Activated naive CD4-positive, alpha-beta T cell treated with anti-CD3 and anti-CD28 coated beads, Interleukin-2, amount 10 ng/mL, durations not matched to agents 7 days and 5 days (primary cell): ENCODE measurements at places on chromosomes 2 and 18.

DNA sequence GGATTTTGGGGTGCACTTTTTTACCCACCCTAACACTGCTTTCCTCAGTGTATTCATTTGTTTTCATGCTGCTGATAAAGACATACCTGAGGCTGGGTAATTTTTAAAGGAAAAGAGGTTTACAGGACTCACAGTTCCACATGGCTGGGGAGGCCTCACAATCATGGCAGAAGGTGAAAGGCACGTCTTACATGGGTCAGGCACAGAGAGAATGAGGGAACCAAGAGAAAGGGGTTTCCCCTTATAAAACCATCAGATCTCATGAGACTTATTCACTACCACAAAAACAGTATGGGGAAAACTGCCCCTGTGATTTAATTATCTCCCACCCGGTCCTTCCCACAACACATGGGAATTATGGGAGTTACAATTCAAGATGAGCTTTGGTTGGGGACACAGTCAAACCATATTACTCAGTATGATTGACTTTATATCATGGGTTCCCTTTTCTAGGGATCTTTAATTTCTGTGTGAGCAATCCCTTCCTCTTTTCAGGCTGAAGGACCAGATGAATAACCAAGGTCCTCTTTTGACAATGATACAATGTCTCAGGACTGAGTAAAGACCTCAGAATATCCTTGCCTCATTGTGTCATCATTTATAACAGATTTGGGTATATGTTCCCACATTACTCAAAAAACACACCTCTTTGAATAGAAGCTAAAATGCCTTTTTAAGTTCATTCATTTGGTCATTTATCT, 100.1 kb upstream of the TRIB2 start:
- H3K4me1 ChIP-seq, result peaks cover 15% of the 10 kb centered on the region
- peaks cover 5% of the 10 kb centered on the region for H3K36me3 ChIP-seq
- H3K27ac ChIP-seq, result no peak overlapping the region
- peaks cover 5% of the 10 kb centered on the region for H3K27me3 ChIP-seq

DNA sequence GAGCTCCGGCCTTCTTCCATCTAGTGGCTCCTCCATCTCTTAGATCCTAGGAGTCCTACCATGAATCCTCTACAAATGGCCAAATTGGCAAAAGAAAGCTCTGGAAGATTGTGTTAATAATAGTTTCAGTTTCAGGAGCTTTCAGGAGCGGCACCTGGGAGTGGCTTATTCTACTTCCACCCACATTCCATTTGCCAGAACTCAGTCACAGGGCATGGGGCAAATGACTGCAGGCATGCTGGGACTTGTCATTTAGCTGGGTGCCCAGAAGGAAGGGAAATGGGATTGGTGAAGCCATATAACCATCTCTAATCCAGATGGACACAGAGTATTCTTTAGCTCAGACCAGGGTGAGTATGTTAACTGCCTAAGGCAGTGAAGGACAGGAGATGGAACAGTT, 3.6 kb upstream of the LRATD1 start:
- H3K4me3 ChIP-seq, result no peak overlapping the region
- no peak overlapping the region for H3K27ac ChIP-seq
- no peaks in the 10 kb centered on the region for H3K36me3 ChIP-seq
- no peak for DNase-seq

- H3K4me1 ChIP-seq, result no peaks in the 10 kb centered on the region
- no peak for DNase-seq
- no peak overlapping the region for H3K4me3 ChIP-seq
- no peaks in the 10 kb centered on the region for H3K36me3 ChIP-seq
- H3K27me3 ChIP-seq, result peaks cover 4% of the 10 kb centered on the region
Observed at GRCh38 chr2:99710721-99711120, 220.9 kb upstream of the REV1 start.

- peak overlapping the region; percentile 84 for H3K27ac ChIP-seq
- peaks cover 45% of the 10 kb centered on the region for H3K27me3 ChIP-seq
- peaks cover 26% of the 10 kb centered on the region for H3K36me3 ChIP-seq
- H3K4me1 ChIP-seq, result peaks cover 63% of the 10 kb centered on the region
Observed at GRCh38 chr2:8679827-8680731, 1.8 kb upstream of the ID2 start.

DNA sequence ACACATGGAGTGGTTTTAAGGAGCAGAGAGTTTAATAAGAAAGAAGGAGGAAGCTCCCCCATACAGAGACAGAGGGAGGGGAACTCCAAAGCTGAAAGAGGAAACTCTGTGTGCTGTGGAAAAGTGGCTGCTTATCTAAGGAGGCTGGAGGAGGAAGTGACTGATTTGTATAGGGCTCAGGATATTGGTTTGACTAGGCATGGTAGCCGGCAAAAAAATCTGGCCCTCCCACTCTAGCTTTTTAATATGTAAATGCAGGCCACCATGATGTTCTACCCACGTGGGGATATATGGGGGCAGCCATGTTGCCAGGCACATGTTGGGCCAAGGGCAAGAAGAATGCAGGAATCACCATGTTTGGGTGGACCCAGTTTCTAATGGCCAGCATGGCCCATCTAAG, 64.3 kb downstream of the HNMT start:
- DNase-seq, result no peak
- H3K4me3 ChIP-seq, result no peak overlapping the region
- no peaks in the 10 kb centered on the region for H3K36me3 ChIP-seq
- H3K27ac ChIP-seq, result no peak overlapping the region
- no peaks in the 10 kb centered on the region for H3K27me3 ChIP-seq

DNA sequence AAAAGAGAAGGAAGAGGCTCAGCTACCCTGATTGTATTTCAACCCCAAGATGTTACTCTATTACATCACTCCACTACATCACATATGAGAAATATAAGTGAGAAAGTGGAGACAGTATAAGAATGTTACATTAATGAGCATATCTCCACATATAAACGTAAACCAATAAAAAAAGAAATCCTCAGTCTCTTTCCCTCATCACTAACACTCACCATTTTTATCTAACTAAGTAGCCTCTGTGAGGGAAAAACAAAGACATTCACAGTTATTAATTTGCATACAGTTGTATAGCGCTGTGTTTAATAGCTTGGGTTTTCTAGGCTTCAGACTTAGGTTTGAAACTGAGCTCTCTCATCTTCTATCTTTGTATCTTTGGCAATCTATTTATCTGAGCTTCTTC, 489.1 kb upstream of the LRRTM4 start:
- H3K36me3 ChIP-seq, result no peaks in the 10 kb centered on the region
- H3K27me3 ChIP-seq, result no peaks in the 10 kb centered on the region
- no peak overlapping the region for H3K27ac ChIP-seq
- no peak for DNase-seq
- H3K4me3 ChIP-seq, result no peak overlapping the region
